ENCODE measurements at places on chromosomes 2 and 18.

DNA sequence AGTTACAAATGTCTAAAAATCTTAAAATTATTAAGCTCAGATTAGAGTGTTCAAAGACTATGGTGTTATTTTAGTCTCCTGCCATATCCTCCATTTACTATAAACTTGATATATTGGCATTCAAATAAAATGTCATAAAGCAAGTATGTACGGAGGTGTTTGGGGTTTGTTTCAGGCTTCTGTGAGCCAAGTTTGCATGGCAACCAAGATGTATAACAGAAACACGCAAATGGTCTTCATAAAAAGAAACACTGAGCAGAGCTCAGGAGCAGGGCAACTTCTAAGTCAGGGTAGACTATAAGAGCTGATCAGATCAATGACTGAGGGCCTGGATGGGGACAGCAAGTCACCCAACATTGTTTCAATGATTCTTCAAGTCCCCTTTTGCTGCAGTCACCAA is 20.5 kb upstream of the OSR1 start:
- no peak for DNase-seq

DNA sequence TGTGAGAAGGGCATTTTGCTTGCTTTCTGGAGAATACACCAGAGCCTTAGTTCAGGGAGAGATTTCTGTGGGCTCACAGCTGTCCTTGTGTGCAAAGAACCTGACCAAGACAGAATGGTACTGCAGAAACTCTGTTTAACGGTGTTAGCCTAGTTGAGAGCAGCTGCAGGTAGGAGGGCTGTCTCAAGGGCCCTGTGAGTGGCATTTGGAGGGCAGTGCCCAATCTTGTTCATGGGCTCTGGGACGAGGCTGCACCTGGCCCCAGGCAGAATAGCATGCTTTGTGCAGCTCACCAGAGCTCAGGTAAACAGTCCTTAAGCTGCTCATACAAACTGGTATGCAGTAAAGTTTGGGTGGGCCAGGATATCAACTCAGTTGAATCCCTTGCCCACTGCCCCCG is 16.9 kb upstream of the RGPD4 start:
- no peak for DNase-seq

- no peak for DNase-seq
These were observed 279.4 kb downstream of the CCDC178 start for GRCh38 chr18:33161131-33161530.

- DNase-seq: no peak
These were observed 85.8 kb downstream of the CERS6 start for GRCh38 chr2:168541858-168542257.

DNA sequence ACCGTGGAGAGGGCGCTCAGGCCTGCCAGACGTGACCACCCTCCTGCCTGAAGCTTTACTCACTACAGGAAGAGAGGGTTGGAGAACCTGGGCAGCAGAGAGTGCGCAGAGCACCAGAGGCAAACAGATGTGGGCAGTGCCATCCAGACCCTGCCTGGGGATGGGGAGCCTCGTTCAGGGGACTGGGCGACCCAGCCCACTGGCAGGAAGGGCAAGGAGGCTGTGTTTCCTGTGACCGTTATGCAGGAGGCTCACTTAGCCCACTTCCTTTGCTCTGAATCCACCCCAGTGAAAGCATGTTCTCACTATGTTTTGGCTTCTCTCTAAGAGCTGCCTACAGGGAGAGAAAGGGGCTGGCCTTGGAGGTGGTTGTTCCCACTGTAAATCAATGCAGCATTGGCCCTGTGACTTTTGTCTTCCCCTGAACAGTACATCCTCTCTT is 23.0 kb upstream of the ACKR3 start:
- peak; percentile 85 for DNase-seq

DNA sequence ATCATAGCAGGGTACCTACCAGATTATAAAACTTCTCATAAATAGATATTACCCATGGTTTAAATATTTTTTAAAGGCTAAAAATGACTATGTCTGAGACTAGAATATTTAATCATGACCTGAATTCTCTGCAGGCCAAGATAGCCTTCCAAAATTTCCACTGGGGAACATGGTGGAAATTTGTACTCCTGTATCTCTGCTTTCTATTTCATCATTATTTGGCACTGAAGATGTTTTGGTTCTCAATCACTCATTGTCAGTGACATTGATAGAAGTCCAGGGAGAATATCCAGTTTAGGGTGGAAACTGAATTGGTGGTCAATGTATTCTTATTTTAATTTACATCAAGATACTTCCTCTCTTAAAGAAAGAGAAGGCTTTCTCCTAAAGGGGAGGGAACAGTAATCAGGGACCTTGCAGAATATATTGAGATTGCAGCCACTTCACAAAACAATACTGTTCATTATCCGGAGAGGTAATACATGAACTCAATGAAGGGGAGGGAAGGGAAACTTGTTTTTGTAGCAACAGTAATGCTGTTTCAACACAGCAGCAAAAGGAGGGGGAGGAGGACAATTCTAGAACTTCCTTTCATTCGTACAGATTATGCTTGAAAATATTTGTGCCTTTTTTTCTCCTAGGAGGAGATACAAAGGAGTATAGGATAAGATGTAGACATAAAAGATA is 34.1 kb downstream of the EEF1B2 start:
- DNase-seq: no peak

DNA sequence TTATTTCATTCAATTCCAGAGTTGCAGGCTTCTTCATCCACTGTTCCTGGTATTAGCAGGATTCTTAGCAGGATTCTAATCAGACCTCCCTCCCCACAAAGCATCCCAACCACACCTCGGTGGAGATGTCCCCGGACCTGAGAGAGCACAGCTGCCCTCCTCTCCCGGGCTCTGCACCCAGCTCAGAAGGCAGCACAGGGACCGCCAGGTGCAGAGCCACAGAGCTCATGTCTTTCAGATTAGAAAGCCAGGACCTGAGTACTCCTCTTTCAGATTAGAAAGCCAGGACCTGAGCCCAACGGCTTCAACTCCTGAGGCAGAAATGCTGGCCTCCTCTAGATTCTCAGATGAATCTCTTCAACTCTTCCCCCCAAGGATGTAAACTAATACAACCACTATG is 152.3 kb downstream of the MYO5B start:
- DNase-seq: no peak

- no peak for DNase-seq
These were observed 468.1 kb upstream of the MYT1L start for GRCh38 chr2:2799151-2799697.

DNA sequence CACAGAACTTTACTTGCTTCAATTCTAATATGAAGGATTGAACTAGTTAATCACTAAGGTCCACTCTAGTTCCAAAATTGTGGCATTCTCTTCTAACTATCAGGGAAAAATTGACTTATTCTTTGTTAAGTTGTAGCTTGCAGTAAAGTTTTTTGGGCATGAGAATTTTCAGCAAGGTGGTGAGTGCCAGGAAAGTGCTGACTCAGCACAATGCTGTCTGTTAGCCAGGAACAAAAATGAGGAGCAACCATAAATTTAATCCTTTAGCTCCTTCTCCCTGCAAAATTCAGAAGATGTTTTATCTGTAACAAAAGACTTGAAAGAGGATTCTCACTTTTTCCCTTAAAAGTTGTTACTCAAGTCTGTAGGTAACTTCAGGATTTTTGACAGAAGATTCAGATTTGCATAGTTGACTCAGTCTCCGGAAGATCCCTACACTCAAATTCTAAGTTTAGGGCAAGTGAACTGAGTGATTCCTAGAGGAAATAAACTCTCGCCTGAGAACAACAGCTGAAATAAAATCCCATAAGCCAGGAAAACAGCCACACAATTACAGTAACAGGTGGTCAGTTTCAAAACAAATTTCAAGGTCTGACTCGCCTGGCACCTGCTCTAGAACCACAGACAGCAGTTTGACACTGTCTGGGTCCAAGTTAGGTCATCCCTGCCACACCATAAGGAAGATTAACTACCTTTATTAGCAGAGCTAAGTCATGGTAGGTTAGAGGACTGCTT is 20.2 kb upstream of the DARS1 start:
- DNase-seq: no peak

DNA sequence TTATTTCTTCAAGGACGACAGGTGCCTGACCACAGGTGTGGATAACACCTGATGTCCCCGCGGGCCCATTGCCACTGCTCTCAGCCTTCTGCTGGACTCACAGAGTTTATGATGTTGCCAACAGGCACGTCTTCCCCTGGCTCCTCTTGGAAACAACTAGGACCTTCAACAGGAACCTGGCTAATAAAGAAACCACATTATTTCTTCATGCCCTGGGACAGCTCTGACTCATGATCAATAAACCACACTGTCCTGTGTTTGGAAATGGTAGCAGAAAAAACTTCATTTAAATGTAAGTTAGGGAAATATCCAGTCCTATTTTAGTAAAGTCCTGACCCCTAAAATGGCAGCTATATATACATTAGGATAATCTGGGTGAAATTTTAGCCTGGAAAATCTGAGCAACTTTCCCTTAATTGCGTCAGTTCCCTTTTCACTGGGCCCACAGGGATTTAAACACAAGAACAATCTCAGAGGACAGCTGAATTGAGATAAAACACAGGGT is 158.9 kb downstream of the VAPA start:
- no peak for DNase-seq

All from hematopoietic multipotent progenitor cell (in vitro differentiated cells).